Stimulated activated effector memory CD8-positive, alpha-beta T cell treated with anti-CD3 and anti-CD28 coated beads, Interleukin-12 subunit alpha, Interleukin-12 subunit beta, amount 100 ng/mL, for 72 hours (primary cell): ENCODE measurements at places on chromosomes 13 and 19.

GRCh38 chr19:35571406-35571965 lies 8.0 kb upstream of the ATP4A start:
- DNase-seq = no peak

DNA sequence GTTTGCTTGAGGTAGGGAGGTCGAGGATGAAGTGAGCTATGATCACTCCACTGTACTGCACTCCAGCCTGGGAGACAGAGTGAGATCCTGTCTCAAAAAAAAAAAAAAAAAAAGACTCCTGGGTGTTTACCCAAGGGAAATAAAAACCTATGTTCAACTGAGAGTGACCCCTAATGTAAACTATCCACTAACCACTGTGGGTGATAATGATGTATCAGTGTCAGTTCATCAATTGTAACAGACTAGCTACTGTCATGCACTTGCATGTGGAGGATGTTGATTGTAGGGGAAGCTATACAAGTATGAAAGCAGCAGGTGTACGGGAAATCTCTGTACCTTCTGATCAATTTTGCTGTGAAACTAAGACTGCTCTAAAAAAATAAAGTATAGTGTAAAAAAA lies 2.6 kb upstream of the CIB3 start:
- DNase-seq = no peak

DNA sequence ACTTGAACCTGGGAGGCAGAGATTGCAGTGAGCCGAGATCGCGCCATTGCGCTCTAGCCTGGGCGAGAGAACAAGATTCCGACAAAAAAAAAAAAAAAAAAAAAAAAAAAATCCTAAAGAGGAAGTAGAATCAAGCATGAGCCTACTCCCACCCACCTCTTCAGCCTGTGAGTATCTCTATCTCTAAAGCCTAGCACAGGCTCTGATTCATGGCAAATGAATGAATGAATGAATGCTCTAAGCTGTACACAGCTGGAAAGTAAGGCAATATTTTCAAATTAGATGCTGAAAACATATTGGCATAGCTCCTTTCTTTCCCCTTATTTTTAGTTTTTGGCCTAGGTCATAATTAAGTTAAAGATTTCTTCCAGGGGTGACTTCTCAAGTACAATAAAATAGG lies 35.7 kb upstream of the FAM216B start:
- DNase-seq = no peak

DNA sequence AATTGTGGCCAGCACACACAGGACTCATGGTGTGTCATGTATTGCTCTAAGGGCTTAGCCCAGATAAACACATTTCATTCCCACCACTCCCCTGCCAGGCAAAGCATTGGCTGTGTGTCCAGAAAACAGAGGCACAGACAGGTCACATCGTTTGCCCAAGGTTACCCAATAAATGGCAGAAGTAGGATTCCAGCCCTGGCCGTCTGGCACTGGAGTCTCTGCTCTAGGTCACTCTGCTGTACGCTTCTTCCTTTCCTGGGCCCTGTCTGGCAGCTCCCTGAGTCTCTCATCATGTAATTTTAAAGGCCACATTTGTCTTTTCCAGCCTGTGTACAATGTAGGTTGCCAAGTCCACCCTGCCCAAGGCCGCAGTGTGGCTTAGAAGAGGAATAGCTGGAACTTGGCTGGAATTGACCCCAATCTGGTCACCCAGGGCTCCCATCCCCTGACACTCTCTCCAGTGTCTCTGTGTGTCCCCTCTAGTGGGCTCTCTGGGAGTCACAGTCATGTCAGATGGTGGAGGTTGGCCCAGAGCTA lies 264.5 kb upstream of the TSHZ3 start:
- no peak for DNase-seq

- DNase-seq = no peak
These were observed 2040.3 kb upstream of the PCDH20 start for GRCh38 chr13:63455938-63456337.

- no peak for DNase-seq
These were observed 545.8 kb downstream of the LIG4 start for GRCh38 chr13:107669391-107669993.

DNA sequence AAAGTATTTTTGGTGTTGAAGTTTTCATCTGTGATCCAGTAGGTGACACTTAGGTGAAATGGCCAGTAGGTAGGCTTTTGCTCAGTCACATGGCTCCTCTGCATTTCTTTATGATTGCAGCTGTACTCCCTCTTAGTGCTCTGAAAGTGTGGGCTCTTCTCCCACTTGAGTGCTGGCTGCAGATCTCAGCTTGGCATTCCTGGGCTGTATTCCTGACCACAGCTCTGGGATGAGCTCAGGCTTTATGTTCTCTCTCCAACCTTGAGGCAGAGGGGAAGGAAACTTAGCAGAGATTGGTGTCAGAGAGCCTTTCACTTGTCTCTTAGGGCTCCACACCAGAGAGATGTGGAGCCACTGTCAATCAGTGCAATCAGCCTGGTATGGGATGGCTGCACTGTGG lies 254.3 kb downstream of the NDFIP2 start:
- DNase-seq = no peak

GRCh38 chr13:100473087-100473486 lies 115.5 kb downstream of the GGACT start:
- no peak for DNase-seq

DNA sequence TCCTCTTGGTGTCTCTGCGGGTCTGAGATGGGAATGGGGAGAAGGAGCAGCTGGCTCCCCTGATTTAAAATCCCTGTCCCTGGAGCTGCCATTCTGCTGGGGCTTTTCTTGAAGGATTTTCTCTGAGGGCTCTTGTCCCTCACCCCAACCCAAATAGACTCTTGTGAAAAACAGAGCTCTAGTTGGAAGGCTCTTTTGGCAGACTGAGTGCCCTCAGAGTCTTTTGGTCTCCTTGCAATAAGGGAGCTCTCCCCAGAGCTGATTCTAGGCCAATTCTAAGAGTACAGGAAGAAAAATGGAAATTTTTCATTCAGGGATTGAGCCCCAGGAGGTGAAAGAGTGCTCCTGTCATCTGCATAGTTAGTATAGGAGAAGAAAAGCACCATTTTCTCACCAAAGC lies 238.3 kb downstream of the COG6 start:
- no peak for DNase-seq

DNA sequence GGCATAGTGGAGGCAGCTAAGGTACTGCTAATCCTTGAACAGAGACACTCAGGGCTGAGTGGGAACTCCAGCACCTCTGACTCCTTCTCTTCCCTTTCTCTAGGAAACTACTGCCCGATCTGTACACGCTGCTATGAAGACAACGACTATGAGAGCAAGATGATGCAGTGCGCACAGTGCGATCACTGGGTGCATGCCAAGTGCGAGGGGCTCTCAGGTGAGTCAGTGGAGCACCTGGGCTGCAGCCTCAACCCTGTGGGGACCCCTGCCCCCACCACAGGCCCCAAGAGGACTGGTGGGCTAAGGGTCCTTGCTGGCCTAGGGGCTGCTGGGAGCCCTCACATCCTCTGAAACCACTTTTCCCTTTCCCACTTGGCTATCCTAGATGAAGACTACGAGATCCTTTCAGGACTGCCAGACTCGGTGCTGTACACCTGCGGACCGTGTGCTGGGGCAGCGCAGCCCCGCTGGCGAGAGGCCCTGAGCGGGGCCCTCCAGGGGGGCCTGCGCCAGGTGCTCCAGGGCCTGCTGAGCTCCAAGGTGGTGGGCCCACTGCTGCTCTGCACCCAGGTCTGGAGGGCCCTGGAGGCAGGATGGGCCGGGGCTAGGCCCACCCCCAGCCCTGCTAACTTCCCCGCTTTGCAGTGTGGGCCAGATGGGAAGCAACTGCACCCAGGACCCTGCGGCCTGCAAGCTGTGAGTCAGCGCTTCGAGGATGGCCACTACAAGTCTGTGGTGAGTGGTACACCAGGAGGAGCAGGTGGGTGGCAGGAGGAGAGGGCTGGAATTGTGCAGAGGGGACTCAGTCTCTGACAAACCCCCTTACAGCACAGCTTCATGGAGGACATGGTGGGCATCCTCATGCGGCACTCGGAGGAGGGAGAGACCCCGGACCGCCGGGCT lies 9.5 kb downstream of the KMT2B start:
- no peak for DNase-seq

GRCh38 chr13:38950987-38951386 lies 39.6 kb downstream of the STOML3 start:
- no peak for DNase-seq

- no peak for DNase-seq
These were observed 12.4 kb downstream of the ZNF552 start for GRCh38 chr19:57802269-57802668.

DNA sequence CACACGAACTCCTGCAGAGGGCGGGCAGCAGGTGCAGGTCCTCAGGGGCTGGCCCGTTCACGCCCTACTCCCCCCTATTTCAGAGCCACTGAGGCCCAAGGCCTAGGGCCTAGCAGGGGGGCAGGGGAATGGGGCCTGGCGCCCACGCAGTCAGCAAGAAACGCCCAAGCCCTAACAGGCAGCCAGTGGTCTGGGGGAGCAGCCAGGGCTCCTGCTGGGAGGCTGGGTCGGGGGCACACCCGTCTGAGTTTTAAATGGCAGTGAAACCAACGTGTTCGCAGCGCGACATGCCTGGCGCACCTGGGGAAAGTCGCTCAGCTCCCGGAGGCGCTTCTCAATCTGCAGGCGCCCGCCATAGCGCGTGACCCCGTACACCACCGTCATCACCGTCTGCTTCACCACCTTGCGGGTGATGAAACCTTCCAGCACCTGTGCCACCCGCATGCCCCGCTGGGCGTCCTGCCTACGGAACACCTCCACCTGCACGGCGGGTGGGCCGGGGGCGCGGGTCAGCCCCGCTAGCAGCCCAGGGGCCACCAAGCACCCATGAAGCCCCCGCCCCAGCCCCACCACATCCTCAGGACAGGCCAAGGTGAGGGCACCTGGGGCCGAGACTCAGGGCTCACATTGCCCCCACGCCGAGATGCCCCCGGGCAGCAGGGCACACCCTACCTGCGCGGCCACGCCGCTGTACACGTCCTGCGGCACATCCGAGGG lies 13.9 kb downstream of the POLRMT start:
- DNase-seq = no peak

DNA sequence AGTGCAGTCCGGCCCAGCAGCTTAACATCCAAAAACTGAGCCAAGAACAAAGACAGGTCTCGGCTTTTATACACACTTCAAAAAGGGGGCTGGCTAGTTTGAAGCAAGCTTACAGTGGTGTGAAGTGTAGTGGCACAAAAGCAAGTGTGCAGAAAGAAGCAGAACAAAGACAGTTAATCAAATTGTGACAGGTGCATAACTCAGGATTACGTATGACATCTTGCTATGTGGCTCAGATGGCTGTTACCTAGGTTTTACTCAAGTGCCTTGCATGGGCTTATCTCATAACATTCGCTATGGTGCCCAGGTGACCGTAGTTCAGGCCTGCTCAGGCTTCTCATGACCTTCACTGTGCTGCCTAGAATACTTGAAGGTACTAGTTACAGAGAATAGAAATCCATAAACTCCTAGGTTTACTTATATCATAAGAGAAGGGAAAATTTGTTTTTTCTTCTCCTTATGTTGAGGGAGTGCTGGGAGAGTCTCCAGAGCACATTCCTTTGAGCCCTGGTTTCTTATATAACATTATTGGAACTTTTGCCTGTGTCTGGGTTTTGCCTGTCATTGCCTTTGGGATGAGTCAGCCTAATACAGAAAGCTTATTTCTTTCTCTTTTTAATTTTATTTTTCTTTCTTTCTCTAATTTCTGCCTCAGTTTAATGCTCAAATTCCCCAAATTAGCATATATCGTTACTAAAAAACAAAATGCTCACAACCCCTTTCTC lies 1629.1 kb upstream of the PCDH20 start:
- no peak for DNase-seq

DNA sequence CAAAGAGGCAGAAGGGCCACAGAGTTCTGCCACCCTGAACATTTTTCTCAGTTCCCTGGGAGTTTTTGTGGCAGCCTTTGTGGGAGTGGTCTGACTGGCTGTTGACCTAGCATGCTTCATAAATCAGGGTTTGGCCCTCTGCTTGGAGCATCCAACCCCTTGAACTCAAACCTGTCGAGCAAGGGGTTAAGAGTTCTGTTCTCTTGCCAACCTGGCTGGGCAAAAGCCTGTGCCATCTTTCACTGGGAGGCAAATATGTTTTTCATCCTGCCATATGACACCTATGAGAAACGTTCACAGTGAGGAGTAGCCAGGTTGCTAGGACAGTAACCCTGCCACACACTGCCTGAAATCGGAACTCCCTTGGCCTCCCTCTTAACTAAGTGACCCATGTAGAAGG lies 7.7 kb upstream of the TEX26 start:
- no peak for DNase-seq

GRCh38 chr13:26424181-26424580 lies 133.3 kb upstream of the WASF3 start:
- DNase-seq = no peak

DNA sequence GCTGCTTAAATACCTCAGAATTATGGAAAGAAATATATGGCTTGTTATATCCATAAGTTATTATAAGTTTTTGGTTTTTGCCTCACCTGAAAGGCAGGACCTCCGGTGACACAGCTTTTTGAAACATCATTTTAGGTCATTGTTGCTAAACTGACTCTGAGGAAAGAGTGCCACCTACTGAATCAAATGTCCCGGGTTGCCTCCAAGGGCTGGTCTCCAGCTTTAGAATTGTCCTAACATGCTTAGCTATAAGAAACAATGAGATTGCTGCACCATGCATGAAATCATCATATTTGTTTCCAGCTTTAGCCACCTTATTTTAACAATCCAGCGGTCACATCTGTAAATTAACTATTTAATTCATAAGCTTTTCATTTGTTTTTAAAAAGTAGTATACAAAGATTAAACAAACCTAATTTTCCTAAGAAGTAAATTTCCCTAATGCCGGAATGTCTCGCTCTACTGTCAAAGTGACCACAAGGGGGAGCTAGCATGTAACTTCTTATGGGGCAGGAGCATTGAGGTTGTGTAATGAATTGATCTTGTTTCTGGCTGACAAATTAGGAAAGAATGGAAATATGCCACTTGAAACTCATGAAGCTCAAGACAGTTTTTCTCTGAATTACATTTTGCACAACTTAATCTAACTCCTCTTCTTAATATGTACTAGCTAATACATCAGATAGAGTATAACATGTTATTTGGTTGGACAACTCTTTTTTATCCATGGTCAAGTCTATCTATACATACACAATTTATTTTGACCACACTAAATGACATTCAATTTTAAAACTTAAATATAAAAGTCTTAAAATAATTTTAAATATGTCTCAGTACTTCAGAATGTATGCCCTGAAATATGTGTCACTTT lies 6.7 kb upstream of the PCDH17 start:
- DNase-seq = no peak
